ENCODE measurements at places on chromosomes 12 and 14.

DNA sequence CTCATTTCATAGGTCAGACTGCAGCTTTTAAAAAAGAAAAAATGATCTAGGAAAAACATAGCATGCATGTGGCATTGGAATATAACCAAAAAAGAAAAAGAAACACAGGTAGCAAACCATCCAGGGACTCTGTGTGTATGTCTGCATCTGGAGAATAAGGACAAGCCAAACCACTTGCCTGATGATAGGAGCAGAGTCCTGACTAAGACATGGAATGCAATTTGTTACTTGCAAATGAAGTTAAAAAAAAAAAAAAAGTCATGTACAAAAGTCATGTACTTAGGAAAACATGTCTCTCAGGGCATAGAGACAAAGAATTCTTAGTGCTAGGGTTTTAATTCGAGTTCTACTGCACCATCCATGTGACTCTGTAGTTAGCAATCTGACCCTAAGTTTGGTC lies 15.9 kb downstream of the TSPAN11 start:
- no peak for DNase-seq

- peak; percentile 85 for DNase-seq
Measured at GRCh38 chr12:92570056-92570753, 132.6 kb upstream of the PLEKHG7 start.

DNA sequence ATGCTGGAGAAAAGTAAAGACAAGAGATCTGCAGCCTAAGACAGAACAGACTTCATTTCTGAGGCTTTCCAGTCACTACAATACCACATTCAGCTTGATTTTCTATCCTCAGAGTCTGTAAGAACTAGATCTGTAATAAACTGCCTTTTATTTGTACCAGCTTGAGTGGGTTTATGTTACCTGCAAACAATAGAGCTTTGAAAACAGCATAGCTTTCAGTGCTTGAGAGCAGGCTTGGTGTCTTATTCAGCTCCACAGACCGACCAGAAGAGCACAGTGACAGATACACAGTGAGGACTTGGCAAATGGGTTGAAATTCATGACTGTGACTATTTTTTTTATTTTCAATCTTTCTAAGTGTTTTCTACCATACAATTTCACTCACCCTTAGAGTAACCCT lies 207.8 kb upstream of the OTX2 start:
- DNase-seq = no peak

DNA sequence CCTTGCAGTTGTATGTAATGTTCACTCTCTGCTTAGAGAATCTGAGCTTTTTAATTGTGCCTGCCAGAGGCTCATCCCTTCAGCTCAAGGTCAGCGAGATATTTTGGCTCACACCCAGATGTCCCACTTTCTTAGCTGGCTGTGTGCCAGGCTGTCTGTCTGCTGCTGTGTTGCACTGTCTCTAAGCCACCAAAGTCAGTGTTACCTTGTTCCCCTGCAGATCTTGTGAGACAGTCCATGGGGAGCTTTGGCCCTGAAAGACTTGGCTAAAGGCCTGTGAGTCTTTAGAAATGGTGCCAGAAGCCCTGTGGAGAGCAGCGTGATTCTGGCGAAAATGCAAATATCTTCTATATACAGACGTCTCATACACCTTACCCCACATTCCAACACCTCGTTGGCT lies 293.7 kb downstream of the TTC6 start:
- DNase-seq = no peak

DNA sequence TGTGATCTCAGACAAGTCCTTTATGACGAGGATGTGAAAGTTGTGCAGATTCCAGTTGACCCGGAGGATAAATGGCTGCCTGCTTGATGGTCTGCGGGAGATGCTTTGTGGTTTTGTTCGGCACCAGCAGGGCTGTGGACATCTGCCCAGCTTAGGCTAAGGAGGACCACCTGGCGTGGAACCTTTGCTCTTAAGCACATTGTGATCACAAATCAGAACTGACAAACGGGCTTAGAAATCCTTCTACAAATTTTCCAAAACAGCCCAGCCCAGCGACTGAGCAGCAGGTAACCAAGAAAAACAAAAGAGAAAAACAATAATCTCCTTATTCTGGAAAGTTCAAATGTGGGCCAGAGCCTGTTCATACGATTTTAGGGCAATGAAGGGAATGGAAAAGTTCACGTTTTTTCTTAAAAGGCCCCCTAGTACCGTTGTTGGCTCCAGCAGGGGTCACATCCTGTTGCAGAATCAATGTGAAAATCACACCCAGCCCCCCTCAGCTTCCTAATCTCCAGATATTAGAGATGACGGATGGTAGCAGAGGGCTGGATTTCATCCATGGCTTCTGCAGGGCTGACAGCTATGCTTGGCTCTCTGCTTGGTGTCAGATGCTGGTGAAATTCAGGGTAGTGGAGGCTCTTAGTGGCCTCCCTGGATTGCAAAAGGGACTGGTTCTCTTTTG lies 81.1 kb upstream of the RFLNA start:
- DNase-seq = no peak

DNA sequence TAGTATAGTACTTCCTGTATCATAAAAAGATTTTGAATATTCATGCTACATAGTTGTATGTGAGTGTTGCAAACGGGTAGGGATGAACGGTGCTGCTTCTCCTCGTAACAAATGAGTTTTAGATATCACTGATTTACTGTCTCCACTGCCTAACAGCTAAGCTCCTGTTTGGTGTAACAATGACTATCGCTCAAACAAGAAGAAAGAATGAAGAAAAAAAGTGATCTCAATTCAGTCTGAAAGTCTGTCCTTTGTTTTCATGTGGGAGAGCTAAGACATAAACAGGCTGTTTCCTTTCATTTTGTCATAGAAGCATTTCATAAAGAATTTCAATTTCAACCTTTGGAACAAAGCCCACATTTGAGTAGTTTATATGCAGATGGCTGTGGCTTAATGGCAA lies 26.1 kb upstream of the RTRAF start:
- no peak for DNase-seq

- no peak for DNase-seq
Measured at GRCh38 chr12:68462803-68463202, 130.6 kb upstream of the MDM1 start.

- DNase-seq = no peak
Measured at GRCh38 chr12:49388682-49389386, 21.6 kb downstream of the SPATS2 start.

DNA sequence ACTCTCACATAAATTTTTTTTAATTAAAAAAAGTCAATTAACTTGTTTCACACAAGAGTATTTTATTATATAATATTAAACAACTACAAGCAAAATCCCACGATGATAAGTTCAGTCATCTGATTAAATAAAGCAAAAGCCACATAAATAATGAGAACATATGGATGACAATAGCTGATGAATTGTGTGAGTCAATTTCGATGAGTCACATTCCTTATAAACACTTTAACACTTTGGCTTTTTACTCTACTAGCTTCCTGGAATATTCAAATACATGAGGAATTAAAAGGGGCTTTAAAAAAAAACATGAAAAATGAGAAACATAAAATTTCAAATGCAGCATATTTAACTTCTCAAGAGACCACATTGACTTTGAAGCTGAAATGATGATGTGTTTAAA lies 95.3 kb downstream of the BCAT1 start:
- DNase-seq = no peak

- DNase-seq = peak; percentile 50
Measured at GRCh38 chr14:74855945-74856344, 20.0 kb downstream of the PROX2 start.

DNA sequence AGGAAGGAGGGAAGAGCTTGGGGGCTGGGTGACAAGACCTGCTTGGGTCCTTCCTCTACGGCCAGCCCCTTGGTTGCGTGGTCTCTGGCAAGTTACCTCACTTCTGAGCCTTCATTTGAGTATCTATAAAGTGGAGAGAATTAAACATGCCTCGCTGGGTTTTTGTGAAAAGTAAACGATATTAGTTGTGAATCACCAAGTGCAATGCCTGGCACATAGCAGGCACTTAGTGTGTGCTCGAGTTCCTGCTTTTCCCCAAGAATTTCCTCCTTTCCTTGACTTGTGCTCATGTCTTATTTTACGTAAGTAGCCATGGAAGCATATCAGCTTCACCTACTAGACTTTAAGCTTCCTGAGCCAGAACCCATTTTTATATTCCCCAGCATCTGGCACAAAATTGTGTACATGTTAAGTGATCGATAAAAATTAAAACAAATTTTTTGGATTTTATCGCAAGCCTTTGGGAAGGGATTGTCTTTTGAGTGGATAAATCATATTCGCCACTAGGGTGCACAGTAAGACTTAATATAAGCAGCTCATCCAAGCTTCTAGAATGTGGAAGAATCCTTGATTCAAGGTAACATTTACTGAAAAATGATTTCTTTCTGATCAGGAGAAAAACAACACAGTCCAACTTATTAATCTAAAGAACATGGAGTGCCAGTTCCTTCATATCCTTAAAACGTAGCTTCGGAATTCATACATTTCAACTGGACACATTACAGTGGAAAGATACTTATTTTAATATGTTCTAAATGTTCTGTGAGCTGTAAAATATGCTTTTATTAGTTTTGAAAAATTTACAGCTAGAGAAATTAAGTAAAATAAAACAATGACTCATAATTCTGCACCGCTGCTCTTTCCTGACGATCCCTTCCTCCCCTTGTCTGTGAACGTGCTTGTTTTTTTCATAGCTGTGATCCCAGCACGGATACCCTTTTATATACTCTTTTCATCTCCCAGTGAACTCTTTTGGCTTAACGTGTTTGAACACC lies 62.0 kb downstream of the SLC25A47 start:
- DNase-seq = peak; percentile 71

DNA sequence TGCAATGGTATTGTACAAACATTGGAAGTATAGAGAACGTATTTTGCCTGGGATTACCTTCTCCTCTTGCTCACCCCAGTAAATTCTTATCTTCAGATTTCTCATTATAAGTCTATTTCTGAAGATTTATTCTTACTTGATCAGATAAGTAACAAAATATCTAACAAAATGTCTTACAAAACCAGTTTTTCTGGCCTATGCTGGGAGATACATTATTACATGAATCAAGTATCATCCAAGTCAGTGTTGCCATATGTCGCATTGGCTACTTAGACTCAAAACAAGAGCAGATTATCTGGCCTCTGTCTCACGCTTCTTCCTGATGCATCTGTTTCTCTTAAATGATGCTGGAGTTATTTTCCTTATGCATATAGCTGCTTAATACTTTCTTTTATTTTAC lies 408.5 kb downstream of the CCER1 start:
- DNase-seq = no peak

GRCh38 chr14:91714805-91715204 lies 17.1 kb downstream of the CATSPERB start:
- no peak for DNase-seq

DNA sequence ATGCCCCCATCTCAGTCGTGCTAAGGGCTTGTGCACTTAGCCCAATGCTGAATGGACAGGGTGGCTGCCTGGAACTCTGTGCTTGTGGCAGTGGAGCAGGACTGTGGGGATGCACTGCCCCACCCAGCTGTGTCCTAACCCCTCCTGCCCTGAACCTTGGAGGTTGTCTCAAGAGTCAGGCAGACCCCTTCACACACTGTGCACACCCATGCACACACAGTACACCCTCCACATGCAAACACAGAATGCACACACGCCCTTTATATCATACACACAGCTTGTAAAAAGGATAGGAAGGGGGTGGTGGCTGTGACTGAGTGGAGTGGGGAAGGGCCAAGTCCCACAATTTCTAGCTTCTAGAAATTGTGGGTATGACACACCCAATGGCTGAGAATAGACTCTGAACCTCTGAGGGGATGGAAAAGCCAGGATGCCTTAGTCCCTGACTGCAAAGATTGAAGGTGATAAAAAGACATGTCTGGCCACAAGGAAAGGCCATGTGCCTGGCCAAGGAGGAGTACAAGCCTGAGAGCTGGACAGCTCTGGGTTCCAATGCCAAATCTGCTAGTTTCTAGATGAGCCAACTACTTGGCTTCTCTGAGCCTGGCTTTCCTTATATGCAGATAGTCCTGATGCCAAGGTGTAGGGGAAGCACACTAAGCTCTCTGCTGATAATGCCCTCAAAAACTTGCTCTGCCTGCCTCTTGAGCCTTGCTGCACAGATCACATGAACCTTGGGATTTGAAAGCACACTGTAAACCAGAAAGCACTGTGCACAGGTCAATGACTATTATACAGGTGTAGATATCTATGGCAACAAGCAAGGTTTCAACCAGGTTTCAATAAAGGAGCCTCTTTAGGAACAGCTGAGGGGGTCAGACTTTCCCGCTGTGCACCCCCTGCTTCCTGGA lies 8.4 kb downstream of the KRT8 start:
- DNase-seq = no peak

DNA sequence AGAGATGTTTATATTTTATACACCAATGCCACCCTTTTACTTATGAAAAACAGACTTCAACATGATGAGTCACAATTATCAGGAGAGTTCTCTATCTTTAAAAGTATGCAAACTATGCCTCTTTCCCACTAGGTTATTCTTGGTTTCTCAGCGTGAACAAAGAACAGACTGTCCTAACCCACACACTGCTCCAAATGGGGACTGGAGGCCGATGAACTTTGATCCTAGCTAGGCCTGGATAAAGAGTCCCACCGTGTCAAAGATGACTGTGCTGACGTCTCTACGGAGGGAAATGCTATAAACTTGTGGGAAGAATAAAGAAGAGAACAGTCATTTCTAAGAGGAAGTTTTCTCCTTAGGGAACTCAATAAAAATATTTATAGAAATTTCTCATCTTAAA lies 160.1 kb downstream of the EPS8 start:
- no peak for DNase-seq

- no peak for DNase-seq
Measured at GRCh38 chr14:55313480-55313879, 42.3 kb downstream of the FBXO34 start.

DNA sequence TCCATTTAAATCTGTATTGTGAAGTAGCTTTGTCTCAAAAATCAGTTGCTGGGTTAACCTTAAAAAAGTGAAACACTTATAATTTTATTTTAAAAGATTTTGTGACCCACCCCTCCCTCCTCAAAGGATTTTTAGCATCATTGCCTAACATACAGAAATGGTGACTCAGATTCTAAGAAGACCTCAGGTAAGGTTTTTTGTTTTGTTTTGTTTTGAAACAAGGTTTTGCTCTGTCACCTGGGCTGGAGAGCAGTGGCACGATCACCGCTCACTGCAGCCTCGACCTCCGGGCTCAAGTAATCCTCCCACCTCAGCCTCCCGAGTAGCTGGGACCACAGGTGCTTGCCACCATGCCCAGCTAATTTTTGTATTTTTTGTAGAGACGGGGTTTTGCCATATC lies 74.2 kb downstream of the GNS start:
- no peak for DNase-seq

GRCh38 chr12:52580496-52580895 lies 6.9 kb upstream of the KRT74 start:
- no peak for DNase-seq

- peak; percentile 25 for DNase-seq
Measured at GRCh38 chr12:111685322-111685810, 390 bp downstream of the BRAP start.

GRCh38 chr12:5589054-5589453 lies 157.1 kb downstream of the NTF3 start:
- DNase-seq = no peak
